SK-N-SH (cell line): ENCODE measurements at places on chromosomes 3 and 15.

DNA sequence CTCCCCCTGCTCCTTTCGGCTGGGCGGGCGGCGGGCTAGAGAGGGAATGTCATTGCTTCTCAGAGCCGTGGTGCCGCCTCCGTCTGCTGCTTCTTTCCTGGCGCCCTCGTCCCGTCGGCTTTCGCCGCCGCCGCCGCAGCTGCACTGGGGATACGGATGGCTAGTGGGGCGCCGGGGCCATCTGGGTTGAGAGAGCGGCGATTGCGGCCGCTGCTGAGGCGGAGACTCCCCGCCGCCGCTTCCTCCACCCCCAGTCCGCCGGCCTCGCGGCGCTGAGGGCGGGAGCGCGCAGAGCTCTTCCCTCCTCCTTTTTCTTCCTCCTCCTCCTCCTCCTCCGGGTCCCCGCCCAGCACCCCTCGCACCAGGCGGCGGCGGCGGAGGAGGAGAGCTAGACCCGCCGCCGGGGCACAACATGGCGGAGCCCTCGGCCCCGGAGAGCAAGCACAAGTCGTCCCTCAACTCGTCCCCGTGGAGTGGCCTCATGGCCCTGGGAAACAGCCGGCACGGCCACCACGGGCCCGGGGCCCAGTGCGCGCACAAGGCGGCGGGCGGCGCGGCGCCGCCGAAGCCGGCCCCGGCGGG lies at the start of gene STT3B:
STT3B (plus strand) TSS at position 339 of the 582 bp plus-strand sequence; CDS start at position 413, 74 bp downstream.
- peak; percentile 79 for DNase-seq

DNA sequence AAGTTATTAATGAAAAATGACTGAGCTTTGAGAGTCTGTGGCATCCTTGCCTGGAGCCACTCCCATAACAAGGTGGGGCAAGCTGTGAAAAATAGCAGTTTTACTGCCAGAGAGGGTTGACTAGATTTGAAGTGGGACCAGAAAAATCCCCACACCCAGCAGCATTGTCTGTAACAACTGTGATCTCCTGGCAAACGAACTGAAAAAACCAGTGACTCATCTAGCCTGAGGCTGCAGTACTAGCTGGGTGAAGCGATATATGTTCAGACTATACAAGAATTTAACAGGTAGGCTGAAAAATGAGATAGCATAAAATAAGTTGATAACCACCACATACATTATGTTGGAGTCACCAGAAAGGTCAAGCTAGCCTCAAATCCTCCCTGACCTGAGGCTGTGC lies 64.0 kb downstream of the DPH6 start:
- DNase-seq, result no peak

- peak; percentile 41 for DNase-seq
Observed at GRCh38 chr3:15052335-15053242, 12.5 kb downstream of the MRPS25 start.

DNA sequence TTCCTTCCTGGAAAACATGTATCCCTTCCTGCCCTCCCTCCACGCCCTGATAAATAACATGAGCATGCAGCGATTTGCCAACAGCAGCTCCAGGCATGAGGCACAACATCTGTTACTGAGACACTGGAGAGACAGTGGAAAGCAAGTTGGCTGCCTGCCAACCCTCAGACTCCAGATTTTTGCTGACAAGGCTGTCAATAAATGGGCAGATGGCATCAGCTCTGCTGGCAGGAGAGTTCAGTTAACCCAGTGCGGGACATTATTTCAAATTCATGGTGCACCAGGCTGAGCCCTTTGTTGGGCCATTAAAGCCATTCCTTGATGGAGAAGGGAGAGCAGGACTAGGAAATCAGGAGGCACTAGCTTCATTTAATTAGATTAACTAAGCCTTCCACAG lies 293.3 kb downstream of the MEX3B start:
- peak; percentile 75 for DNase-seq

DNA sequence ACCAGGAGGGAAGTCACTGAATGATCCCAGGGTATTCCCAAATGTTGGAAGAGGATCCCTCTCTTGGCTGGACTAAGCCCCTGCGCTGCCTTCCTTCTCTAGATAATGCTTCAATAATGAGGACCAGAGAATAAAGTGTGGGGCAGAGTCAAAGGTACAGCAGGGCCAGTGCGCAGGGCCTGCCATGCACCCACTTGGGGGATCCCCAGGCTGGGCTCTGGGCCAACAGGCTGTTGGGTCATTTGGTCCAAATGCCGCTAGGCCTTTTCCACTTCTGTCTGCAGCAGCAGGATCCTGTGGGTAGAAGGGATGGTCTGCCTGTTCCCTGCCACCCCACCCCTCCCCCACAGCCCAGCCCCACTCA lies 5.7 kb upstream of the CLK3 start:
- DNase-seq, result no peak

DNA sequence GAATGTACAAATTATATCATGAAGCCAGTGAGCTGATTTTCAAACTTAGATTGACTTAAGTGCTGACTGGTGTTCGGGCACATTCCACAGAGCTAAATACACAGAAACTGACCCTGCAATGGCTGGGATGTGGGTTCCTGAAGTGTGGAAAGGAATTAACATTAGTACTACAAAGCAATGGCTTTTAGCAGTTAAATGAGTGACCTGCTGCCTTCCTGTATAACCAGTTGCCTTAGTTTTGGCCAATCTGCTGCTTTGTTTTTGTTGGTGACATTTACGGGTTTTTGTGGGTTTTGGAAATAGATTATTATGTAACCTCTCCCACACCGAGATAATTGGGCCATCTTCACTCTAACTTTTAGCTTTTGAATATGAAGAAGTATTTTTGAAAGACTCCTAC lies 2.4 kb upstream of the SKIC8 start:
- DNase-seq, result no peak

- no peak for DNase-seq
Observed at GRCh38 chr3:132788301-132788671, 66.1 kb upstream of the NPHP3 start.

- DNase-seq, result no peak
Observed at GRCh38 chr3:141849056-141849815, 27.2 kb upstream of the ATP1B3 start.

DNA sequence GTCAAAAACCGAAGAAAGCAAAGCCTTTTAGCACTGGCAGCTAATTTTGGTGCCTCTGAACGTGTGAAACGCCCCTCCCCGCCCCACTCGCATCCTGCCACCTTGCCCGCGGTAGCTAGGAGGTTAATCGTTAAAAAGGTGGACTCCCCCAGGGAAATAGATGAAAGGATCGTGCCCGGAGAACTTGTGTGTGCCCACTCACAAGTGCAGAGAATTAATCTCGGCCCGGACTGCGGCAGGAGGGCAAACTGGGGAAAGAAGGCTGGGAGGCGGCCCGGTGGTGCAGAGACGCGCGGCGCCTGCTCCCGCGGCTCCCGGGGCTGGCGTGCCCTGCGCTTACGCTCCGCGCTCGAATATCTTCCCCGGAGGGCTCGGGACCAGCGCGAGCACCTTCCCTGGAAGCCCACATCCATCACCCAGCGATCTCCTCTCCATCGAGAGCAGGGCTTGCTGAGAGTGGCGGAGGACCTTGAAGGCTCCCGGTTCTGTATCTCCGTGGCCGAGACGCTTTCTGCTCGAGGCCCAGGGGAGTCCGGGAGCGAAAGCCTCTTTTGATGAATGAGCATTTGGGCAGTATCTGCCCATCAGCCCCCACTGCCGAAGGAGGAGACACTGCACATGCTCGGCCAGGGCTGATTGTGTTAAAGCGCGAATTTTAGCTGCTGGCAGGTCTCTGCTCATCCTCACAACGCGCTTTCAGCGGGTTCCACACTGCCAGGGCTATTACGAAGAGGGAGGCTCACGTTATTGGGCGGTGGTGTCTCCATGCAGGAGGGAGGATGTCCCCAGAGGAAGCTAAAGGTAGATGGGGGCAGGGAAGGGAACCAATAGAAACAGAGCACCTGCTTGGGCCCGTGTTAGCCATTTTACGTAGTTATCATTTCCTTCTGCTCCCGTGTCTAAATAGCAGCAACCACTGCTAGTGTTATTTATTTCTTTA lies 1.3 kb upstream of the SPTSSB start:
- DNase-seq, result peak; percentile 74

DNA sequence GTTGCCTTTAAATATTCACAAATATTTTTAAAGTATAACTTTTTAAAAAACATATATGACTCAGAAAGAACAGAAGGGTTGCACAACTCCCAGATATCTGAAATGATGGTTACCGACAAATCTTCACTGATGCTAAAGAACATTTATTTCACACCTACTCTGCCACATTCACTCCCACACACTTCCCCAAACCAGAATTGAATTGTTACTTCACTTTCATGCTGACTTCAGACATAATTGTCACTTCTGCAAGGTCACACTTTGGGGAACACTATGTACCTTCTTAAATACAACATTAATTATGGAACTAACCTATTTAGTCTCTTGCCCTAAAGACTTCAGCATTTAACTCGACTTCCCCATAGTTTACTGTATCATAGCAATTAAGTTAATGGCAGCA lies 795.1 kb downstream of the FHIT start:
- DNase-seq, result no peak

DNA sequence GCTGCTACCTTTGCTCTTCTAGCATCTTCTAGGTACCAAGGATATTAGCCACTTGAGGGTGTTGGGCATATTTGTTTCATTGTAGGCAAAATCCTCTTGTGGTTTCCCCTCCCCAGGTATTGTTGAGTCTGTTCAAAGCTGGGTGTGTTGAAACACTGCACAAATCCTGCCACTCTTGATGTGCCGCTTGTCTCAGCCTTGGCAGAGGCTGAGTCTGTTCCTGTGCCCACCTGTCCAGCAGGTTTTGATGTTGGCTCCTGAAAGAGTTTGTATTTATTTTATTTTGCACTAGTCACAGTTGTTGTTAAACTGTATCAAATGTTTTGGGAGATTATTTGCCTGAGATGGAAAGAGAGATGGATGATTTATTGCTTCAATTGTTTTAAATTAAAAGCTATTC lies 136.2 kb downstream of the USP13 start:
- DNase-seq, result no peak

GRCh38 chr3:42852441-42852840 lies 23.2 kb downstream of the CYP8B1 start:
- DNase-seq, result peak; percentile 23
